Left ventricle myocardium inferior (tissue), 1 donor: ENCODE measurements at places on chromosomes 4 and X.

- DNase-seq, result no peak
These were observed 60.7 kb downstream of the ANTXR2 start for GRCh38 chr4:80012291-80012690.

DNA sequence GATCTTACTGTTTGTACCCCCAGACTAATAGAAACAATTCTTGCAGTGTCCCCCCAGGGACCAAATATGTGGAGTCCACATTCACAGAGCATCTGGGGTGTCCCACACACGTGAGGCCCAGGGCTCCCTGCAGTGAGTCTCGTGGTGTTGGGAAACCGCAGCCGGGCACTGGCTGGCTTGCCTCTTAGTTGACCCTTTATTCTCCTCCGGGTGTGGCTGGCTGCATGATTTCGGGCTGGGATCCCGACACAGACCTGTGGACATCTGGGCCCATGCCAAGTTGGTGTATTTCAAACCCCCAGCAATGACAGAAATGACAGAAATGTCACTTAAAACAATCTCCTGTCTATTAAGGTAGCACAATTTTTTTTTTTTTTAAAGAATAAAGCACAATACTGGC, 15.6 kb upstream of the CLDN24 start:
- DNase-seq, result no peak

- peak; percentile 62 for DNase-seq
These were observed 769 bp downstream of the TCEAL1 start for GRCh38 chrX:103629318-103630170.

DNA sequence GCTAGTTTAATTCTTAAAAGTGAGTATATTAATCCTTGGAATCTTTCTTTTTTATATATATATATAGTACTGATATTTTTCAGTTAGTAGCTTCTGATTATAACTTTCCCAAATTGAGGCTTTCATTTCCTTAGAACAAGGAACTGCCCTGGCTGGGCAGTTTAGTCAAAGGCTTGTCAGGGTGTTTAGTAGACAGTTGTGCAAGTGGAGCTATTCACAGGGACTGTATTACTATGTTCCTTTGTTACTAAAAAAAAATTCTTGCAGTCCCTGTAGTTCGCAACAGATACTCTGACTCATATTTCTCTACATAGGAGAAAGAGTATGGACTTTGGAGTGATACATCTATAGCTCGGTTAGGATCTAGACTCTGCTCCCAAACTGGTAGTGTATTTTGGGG, 20.8 kb downstream of the USO1 start:
- DNase-seq, result no peak

- no peak for DNase-seq
These were observed 523.3 kb downstream of the SMARCA1 start for GRCh38 chrX:129000018-129000417.

GRCh38 chr4:10334506-10335028, 122.7 kb downstream of the ZNF518B start:
- DNase-seq, result no peak

DNA sequence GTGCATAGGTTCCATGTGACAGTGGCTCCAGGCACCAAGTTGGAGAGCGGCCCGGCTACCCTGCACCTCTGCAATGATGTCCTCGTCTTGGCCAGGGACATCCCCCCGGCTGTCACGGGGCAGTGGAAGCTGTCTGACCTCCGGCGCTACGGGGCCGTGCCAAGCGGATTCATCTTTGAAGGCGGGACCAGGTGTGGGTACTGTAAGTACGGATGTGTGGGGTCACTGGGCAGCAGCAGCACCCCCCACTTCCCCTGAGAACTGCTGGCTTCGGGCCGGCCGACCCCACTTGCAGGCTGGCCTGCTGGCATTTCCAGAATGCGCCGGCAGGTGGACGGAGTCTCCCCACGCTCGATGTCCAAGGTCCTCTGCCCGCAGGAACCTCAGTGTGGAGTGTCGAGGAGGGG, 13.2 kb downstream of the DOK7 start:
- no peak for DNase-seq

GRCh38 chrX:46198858-46199257, 346.4 kb downstream of the ZNF674 start:
- no peak for DNase-seq

DNA sequence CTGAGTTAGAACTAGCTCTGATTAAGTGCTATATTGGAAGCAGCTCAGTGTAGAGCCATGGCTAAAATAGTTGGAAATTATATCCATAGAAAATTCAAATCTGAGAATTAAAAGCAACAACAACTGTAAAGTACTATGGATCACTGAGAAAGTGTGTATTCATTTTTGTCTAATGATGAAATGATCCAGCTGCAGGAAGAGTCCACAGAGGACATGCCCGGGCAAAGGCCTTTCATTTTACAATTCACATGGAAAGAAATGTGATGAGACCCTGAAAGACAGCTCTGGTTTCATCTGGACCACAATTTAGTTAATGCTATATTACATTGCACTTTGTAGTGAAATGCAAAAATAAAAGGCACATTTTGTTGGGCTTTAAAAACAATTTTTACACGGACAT, 196.8 kb upstream of the FAT1 start:
- no peak for DNase-seq

DNA sequence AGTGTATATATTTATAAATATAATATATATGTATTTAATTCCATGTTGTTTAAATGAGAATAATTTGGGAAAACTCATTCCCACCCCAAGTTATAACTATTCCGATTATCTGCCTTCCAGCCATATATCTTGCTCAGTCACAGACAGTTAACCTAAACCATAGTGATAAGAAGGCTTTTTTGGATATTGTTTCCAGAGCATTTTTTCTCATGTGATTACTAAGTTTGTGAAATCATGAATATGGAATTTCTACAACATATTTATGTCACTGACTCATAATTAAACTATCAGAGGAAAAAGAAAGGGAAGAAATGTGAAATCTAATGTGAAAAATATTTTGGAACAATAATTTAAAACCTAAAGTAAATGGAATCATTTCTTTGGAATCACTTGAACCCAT, 1163.5 kb upstream of the PABPC4L start:
- DNase-seq, result no peak

DNA sequence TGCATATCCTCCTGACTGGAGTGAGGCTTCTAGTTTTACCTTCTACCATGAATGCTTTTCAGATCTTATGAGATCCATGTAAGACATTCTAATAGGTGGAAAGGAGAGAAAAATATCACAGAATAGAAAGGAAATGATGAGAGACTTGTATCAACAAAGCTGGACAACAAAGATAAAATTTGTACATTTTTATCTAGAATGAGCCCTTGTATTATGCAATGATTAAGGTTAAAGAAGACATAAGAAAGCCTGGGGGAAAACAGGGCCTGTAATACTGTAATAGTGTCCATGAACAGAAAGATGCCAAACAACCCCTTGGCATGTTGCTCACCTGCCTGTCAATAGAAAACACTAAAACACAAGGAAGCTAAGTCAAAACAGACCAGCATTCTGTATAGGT, 44.2 kb upstream of the SCRG1 start:
- no peak for DNase-seq

- DNase-seq, result no peak
These were observed 6.3 kb downstream of the RUFY3 start for GRCh38 chr4:70728091-70728490.

GRCh38 chr4:38430841-38431240, 233.2 kb upstream of the KLF3 start:
- DNase-seq, result no peak

- DNase-seq, result no peak
These were observed 1.3 kb upstream of the SEPSECS start for GRCh38 chr4:25161593-25161950.

DNA sequence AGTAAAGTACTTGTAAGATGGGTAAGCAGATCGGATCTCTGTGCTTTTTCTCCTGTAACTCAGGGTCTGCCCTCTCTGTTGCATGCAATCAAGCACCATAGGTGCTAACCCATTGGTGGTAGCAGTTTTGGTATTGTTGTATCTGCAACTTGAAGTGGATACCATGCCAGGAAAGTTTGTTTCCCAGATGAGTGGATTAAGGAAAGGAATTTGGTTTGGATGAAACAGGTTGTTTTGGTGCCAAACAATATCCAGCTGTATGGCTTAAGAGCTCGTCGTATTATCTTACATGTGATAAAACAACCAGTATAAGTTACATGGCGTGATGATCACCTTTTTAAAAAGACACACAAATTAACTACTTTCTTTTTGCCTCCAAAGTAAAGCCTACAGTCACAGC, 280.9 kb upstream of the TENM3 start:
- no peak for DNase-seq

DNA sequence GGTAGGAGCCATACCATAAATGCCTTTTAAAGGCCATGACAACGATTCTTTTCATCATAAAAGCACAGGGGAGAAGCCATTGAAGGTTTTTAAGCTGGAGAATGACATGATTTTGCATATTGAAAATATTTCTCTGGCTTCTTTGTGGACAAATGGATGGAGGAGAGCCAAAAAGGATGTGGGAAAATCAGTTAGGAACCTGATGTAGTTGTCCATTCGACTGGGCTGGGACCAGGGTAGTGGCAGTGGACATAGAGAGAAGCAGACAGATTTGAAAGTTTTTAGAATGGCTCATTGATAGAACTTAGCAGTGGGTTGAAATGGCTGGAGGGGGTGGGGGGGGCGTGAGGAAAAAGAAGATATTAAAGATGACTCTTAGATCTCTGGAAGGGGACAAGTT, 19.7 kb upstream of the MSN start:
- DNase-seq, result no peak

DNA sequence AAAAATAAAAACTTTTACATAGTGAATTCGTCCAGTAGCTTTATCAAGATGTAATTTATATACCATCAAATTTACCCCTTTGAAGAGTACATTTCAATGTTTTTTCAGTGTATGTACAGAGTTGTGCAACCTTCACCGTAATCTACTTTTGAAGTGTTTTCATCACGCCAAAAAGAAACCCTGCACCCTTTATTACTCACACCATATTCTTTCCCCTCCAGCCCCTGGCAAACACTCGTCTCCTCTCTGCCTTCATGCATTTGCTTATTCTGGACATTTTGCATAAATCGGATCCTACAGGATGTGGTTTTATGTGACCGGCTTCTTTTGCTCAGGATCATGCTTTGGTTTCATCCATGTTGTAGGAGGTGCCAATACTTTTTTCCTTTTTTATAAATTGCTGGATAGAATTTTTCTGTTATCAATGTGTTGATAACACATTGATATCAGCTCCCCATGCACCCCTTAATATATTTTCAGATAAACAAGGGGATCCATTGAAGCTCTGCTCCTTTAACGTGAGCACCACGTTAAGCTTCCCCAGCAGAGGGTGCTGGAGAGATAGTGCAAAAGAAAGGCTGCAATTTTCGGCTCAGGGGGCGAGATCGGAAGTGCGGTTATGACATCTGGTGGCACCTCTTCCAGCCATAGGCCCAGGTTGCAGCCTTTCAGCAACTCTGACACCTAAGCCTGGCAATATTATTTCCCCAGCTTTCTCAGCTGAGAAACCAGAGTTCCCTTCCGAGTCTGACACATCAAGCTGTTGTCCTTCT, 100.1 kb upstream of the VCX3B start:
- DNase-seq, result peak; percentile 13

DNA sequence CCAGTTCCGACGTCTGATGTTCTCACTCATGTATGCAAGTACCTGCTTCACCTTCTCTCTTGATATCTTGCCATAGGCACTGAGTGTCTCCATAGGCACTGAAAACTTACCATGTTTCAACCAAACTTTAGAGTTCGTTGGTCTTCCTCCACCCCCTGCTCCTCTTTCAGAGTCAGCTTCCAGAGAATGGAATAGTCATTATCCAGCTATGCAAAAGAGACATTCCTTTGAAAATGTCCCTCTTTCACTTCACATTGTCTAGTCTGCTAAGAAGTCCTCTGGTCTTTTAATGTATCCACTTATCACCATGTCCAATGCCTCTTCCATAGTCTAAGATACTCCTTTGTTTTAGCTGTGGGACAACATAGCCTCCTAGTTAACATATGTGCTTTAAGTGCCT, 566.0 kb upstream of the TENM3 start:
- DNase-seq, result no peak

DNA sequence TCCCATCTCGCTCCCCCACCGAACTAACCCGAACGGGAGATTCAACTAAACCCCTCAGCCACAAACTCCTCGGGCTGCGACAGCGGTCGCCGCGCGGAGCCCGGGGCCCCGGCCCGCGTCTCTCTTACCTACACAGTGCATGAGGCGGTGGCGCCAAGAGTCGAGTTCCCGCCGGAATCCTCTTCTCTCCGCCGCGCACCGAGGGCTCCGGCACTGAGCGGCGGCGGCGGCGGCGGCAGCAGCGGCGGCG, 160 bp downstream of the LCORL start:
- no peak for DNase-seq

- no peak for DNase-seq
These were observed 276.3 kb downstream of the DCTD start for GRCh38 chr4:182640932-182641331.

- DNase-seq, result no peak
These were observed 146.9 kb upstream of the FGF13 start for GRCh38 chrX:138858438-138858837.

DNA sequence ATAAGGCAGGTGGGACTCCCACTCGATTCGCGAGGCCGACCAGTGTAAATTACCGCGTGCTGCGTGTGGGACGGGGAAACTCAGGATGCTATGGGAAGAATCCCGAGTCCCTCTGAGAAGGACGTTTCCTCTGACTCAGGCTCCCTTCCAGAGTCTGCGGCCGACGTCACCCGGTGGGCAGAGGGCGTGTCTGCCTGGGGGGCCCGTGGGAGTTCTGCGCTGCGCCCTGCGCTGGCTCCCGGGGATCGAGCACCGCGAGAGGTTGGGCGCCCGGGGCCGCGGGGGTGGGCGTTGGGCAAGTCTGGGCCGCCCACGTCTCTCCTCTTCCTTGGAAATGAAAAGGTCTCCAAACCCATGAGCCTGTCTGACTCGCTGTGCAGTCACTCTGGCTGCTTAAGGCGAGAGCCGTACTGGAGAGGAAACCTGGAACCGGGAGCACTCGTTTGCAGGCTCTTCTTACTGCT, 568 bp downstream of the NIPAL1 start:
- no peak for DNase-seq

GRCh38 chr4:181685911-181686310, 557.3 kb upstream of the TENM3 start:
- no peak for DNase-seq

GRCh38 chr4:150212927-150213326, 134.7 kb downstream of the DCLK2 start:
- DNase-seq, result no peak

DNA sequence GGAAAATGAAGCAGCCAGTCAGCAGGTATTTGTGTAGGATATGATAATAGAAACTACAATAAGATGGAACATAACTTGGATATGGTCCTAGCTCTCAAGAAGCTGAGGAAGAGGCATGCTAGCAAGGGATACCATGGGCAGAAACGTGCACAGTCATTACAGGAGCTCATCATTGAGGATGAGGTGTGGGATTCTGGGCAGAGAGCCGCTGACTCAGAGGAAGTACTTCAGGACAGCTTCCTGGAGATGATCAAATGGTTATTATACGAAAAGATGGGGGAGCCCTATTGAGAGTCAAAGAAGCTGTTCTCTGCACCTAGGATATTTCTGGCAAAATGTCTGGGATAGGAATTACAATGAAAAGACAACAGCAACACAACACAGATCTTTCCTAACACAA, 116.0 kb upstream of the PDE5A start:
- no peak for DNase-seq

- no peak for DNase-seq
These were observed 114.9 kb upstream of the TEX13D start for GRCh38 chrX:124217304-124218251.
